Vagina (tissue), 2 donors: ENCODE measurements at places on chromosomes 5 and 9.

- DNase-seq = no peak
Observed at GRCh38 chr5:42718591-42718990, 38.0 kb upstream of the CCDC152 start.

GRCh38 chr5:1633605-1634336, 110.0 kb upstream of the LPCAT1 start:
- no peak for DNase-seq

DNA sequence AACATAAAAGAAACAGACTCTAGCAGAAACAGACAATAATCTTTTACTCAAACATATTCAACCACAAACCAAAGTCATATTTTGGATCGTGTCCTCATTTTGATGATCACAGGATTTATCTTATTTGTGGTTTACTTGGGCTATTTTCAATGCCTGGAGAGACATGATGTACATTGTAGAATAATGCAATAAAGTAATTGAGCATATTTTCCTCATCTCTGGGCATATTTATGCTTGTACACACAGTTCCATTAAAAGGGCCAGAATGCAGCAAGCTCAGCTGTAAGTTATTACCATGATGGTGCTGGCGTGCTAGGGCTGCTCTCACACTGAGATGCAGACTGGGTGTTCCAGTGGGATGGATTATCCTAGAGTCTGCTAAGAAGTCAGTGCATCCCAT, 456.7 kb downstream of the TLE4 start:
- no peak for DNase-seq

- DNase-seq = no peak
Observed at GRCh38 chr5:14142202-14142826, 828 bp upstream of the TRIO start.

DNA sequence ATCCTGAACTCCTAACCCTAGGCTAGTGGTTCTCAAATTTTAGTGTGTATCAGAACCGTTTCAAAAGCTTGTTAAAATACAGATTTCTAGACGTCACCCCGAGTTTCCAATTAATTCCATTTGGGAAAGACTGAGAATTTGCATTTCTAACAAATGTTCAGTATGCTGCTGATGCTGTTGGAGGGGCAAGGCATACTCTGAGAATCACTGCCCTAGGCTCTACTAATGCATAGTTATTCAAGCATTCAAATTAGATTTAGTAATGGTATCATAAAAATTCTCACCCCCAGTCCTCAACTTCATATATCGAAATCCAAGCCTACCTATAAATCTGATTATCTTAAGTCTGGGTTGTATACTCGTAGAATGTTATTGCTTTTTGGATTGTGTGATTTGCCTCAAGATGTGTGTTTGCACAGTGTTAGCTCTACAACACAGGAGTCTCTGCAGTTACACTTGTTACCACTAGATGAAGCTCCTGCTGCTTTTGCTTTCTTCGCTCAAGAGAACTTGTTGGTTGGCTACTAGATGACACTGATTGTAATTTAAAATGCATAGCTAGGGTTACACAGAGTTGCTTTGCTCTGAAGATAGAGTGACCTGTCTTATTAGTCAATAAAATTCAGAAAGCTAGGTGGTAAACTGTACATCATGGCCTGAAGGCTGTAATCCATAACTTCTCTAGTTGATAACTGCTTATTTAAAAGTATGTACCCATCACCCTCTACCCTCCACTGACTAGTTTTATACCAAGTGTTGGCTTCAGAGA, 7.5 kb upstream of the ERAP2 start:
- no peak for DNase-seq

DNA sequence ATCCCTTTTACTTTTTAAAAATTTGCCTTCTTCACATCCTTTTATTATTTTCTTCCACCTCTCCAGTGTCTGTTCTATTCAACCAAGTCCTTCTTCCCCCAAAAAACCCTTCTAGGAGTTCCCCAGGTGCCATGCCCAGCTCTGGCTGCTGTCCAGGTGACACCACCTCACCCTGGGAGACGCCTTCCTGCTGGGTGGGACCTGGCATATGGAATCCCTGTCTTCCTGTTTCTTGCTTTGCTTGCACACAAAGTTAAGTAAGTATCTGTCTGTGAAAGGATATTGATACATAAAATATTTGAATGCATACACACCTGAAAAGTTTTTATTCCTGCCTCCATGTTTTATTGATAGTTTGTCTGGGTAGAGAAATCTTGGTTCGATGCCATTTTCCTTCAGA, 23.1 kb upstream of the MED10 start:
- peak; percentile 40 for DNase-seq

GRCh38 chr9:70406434-70406862, 8.0 kb downstream of the KLF9 start:
- no peak for DNase-seq

DNA sequence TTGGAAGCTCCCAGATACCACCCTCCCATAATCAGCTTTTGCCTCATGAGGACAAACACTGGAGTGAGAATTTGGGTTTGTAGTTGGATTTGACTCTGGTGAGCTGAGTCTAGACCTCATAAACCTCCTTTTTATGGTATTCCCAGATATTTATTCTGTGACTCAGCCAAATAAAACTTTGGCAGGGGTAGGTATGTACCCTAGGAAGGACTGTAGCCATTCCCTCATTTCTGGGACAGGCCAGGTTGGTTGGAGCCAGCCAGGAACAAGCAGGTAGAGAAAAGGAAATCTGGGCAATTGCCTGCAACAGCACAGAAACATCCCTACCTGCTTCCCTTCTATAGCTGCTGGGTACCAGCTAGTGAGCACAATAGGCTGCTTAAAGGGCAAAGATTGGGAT, 19.4 kb downstream of the ENHO start:
- DNase-seq = no peak

DNA sequence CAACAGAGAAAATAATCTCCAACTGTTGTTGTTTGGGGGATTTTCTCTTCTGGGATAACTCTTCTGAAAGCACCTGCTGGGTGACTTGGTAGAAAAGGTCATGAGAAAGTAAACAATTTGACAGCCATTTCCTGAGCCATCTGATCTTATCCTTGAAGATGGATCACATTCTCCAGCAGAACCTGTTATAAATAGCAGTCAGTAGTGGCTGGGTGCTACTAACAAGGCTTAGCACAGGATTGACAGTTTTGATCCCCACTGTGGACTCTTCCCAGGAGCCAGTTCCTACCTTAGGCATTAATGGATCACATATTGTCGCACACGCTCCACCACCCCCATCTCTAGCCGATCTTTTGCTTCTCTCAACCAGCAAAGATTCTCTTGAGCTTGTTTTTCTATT, 220.2 kb downstream of the PLK2 start:
- DNase-seq = no peak

DNA sequence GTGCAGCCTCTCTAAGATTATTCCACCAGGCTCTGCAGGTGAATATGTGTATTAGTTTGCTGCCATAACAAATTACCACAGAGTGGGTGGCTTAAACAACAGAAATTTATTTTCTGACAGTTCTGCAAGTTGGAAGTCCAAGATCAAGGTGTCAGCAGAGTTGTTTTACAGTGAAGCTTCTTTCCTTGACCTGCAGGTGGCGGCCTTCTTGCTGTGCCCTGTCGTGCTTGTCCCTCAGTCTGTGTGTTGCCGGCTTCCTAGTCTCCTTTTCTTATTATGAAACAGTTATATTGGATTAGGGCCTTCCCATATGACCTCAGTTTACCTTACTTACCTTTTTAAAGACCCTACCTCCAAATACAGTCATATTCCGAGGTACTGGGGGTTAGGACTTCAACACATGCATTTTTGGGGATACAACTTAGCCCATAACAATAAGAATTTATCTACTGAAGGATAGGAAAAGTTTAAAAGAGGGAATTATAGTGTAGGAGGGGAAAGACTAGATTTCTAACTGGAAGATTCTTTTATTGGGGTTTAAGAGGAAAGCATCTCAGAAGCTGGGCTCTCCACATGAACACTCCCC, 97.4 kb downstream of the OSTF1 start:
- no peak for DNase-seq

DNA sequence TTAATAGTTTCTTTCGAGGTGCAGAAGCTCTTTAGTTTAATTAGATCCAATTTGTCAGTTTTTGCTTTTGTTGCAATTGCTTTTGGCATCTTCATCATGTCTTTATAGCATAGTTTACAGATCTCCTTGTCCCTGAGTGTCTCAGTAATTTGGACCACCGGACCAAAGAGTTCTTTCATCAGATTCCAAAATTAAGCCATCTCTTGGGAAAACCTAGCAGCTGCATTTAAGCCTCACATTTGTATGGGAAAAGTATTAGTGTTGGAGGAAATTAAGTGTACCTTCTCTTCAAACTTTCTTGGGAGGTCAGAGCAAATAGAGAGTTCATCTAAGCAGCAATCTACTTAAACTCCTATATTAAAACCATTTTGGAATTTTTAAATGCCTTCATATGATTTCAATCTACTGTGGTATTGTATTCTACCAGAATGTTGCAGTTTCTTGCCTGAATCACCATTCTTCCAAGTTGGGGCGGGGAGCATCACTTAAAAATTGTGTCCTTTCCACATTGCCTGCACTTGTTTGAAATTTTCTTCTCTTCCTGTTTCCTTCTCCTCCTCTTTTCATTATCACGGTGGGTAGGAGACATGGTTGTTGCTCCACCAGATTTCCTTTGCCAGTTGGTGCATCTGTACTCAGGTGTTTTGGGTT, 97.3 kb upstream of the DAB2 start:
- DNase-seq = no peak

DNA sequence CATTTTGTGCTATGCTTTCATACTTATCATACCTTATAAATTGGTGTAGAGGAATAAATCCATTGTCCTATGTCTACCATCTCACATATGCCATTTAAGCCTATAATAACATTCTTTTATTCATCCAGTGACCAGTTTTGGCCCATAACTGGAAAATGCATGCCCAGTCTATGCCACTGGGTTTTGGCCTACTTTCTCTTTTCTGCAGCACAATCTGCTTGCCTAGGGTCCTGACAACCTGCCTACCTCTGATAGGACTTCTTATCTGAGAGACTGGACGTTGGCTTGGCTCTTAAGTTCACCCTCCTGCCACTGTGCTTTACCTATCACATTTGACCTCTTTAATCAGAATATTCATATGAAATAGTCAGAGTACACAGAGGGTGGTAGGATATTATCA, 103.0 kb downstream of the PRR16 start:
- DNase-seq = no peak

GRCh38 chr9:72753266-72753893, 199.5 kb downstream of the ALDH1A1 start:
- no peak for DNase-seq

- no peak for DNase-seq
Observed at GRCh38 chr5:16561660-16562059, 55.1 kb downstream of the RETREG1 start.

DNA sequence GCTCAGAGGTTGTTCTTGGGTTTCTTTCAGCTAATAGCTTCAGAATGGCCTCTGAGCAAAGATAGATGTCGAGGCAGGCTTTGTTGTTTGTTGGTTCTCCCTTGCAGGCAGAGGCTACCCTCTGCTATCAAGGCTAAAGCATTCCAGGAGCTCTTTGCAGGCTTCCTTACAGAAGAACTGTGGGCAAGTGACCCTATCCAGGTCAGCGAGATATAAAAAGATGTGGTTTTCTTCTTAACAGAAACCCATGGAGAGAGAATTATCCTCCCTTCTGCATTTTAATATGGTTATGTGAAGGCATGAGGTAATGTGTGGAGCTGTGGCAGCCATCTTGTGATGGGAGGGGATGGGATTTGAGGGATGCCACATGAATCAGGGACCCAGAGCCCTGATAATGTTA, 67.0 kb downstream of the TLE4 start:
- DNase-seq = no peak

DNA sequence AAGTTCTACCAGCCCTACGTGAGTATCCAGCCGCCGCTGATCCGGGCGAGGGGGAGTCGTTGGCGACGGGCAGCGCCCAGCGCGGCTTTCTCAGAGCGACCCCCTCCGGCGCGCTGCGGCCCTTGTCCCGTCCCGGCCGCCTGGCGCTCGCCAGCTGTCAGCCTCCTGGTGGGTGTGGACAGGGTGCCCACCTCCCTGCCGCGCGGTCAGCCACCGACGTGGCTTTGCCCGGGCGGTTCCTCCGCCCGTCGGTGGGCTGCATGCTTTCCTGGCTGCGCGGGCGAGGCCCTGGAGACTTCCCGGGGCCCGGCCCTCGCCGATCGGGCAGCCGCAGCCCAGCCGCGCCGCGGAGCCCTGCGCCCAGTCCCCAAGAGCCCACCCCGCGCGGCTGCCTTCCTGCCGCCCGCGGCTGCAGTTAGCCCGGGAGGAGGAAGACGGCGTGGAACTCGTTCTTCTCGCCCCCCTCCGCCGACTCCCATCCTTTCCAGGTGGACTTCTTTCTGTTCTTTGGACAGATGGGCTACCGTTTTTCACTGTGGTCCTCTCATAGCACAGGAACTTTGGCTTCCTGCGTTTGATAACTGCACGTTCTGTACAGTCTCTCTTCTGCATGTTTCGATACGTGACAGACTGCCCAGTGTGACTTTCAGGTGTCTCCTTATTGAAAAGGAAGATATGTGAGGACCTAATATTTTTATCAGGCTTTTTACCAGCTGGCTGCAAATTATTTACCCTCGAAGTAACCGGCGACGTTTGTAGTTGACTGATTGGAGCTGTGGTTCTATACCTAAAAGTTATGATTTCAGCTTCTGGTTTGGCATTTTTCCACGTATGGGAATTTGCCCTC, 577 bp downstream of the AP3S1 start:
- DNase-seq = no peak

- DNase-seq = no peak
Observed at GRCh38 chr9:8382266-8382665, 582.7 kb upstream of the DMAC1 start.

DNA sequence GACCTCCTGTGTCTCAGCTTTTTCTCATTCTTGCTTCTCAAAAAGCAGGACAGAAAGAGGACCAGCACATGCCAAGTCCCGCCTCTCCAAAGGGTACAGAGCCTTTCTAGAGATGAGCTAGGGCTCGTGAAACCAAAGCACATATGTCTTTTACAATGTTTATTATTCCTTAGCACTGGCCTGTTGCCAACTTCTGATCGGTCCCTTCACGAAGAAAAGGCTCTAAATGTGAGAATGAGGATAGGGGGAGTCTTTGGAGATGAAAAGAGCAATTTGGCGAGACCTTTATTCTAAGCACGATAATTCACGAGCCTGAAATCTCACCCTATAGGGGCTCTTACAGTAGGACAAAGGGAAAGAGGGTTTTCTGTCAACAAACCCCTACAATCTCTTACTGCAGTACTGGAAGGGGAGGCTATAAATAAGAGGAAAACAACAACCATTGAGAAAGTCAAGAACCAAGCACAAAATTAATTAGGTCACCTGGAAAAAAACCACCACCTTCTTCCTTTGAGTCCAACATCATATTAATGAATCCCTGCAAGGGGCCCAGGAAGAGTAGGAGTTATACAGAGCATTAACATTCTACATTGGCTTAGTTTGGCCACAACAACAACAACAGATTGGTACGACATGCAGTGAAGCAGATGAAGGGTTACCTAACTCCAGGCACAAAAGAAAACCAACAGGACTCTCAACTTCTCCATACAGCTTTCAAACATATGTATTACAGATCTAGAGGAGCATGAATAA, 309.5 kb downstream of the PDE4D start:
- no peak for DNase-seq
